Chondrocyte (in vitro differentiated cells): ENCODE measurements at places on chromosomes 16 and 17. TPM values are rescaled to one million over a fixed set of nuclear protein-coding genes. Genes with fewer than 3 reads are reported as not detected.

GRCh38 chr17:45954914-45955313 lies 44.1 kb upstream of the STH start:
- DNase-seq, result no peak

Gene HSD17B2
- total RNA-seq, result not detected in 3 replicates

DNA sequence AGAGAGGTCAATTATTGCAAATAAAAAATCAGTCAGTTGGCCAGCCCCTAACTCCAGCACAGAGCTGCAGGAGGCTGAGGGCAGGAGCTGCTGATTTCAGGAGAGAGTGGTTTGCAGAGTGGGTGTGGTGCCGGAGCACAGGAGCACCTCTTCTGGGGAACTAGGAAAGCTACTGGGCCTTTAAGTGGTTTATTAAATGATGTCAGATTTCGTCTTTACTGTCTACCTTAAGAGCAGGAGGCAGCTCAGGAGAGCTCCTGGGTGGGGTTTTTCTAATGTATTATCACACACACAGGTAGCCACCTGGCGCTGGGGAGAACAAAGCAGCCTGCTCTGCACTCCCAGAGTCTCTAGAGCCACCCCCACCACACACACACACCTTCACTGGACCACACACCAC lies 11.5 kb upstream of the HAS3 start:
- DNase-seq, result no peak

Gene NPIPA8
- 0.35 to 0.68 TPM (median 0.41 TPM) in 3 replicates for total RNA-seq

DNA sequence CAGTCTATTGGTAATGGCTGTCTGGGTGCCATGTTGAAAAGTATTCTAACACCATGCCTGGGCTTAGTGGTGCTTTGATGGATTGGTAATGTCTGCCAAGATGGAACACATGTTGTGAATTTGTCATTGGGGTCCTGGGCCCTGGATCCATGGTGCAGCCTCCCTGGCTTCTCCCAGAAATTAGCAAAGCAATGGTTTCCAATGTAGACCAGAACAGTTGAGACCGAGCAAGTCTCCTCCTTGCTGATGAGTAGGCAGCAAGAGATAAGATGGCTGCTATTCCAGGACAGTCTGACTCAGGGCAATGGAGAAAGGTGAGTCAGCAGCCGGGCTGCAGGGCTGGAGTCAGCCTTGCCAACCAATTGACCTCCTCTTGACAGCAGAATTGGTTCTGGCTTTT lies 30.8 kb downstream of the GPR139 start:
- no peak for DNase-seq

- no peak for DNase-seq
These were observed 166.9 kb downstream of the SEC14L1 start for GRCh38 chr17:77307479-77308198.

DNA sequence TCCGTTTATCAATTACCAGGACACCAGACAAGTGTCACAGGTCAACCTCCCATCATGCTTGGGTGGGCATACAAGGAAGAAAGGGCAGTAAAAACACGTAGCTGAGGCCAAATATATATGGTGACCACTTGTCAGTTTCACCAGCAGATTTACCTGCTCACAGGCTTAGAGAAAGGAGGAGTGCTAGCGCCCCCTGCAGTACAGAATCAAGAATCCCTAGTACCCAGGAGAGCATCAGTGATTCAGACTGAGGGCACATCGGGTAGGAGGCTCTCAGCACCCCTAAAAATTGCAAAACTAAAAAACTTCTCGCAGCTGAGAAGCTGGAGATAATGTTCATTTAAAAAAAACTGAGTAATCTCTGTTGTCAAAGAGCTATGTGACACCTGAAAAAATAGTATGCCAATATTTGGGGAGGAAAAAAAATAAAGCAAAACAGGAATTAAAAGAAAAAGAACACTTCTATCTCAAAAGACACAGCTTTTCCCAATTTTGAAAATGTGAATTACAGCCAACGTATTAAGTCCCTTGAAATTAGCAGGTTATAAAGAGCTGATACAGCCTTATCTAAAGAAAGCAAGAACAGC lies 21.2 kb upstream of the MON1B start:
- DNase-seq, result no peak

- no peak for DNase-seq
These were observed 113.2 kb upstream of the IRX5 start for GRCh38 chr16:54817432-54817831.

Gene RNF222
- total RNA-seq, result not detected in 3 replicates

DNA sequence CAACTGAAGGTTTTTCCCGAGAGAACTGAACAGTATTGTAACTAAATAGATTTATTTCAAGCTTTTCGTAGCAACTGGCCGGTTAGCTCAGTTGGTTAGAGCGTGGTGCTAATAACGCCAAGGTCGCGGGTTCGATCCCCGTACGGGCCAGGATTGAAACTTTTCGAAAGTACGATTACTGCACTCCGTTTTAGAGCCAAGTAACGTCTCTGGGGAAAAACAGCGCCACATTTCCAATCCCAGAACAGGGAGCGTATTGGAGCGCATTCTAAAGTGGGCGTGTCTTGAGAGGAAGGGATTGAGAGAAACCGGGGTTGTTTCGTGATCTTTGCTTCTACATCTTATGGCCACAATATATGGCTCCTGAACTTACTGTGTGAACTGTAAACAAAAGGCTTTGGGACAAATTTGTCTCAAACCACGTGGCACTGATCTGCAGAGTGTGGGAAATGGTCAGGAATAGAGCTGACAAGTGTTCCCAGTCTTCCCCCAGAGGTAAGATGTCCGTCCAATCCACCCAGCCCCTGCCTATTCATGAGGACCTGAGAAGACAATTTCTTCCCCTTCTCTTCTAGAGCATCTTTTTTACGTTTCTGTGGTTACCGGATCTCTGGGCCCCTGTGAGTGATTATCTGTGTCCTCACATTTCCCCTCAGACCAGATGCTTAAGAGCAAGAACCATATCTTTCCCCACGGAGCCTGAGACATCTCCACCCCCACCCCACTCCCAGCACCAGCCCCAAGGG lies 2.3 kb downstream of the BORCS6 start:
- DNase-seq, result no peak

- DNase-seq, result no peak
These were observed 2.9 kb downstream of the SLC16A3 start for GRCh38 chr17:82231562-82232321.

- no peak for DNase-seq
These were observed 57.8 kb downstream of the STH start for GRCh38 chr17:46056800-46057304.

GRCh38 chr16:87231295-87231694 lies 85.9 kb downstream of the C16orf95 start:
- no peak for DNase-seq

Gene PRR11
- 7.6 to 12.9 TPM (median 12.0 TPM) in 3 replicates for total RNA-seq

GRCh38 chr16:86665319-86665675 lies 86.9 kb downstream of the FOXL1 start:
- no peak for DNase-seq

GRCh38 chr17:74801896-74802295 lies 25.8 kb upstream of the NAT9 start:
- no peak for DNase-seq

DNA sequence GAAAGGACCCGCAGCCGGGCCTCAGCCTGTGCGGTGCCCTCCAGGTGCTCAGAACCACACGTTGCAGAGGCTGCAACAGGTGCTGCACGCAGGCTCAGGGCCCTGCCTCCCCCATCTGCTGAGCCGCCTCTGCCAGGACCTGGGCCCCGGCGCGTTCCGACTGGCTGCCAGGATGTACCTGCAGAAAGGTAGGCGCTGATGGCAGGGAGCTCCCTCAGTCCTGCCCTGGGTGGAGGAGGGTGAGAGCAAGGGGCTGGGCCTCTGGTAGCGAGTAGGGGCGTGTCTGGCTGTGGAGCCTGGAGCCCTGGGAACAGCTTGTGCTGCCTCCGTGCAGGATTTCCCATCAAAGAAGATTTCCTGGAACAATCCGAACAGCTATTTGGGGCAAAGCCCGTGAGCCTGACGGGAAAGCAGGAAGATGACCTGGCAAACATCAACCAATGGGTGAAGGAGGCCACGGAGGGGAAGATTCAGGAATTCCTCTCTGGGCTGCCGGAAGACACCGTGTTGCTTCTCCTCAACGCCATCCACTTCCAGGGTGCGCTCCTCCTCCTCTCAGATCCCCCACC lies 4.4 kb downstream of the SERPINF2 start:
- DNase-seq, result no peak

GRCh38 chr17:49739641-49740271 lies 24.2 kb downstream of the FAM117A start:
- no peak for DNase-seq

Gene ANKS4B
- not detected in 3 replicates for total RNA-seq

Gene CCL14
- not detected in 3 replicates for total RNA-seq

GRCh38 chr17:15957608-15958307 lies 12.8 kb downstream of the ADORA2B start:
- no peak for DNase-seq

Gene KRT24
- not detected in 3 replicates for total RNA-seq

DNA sequence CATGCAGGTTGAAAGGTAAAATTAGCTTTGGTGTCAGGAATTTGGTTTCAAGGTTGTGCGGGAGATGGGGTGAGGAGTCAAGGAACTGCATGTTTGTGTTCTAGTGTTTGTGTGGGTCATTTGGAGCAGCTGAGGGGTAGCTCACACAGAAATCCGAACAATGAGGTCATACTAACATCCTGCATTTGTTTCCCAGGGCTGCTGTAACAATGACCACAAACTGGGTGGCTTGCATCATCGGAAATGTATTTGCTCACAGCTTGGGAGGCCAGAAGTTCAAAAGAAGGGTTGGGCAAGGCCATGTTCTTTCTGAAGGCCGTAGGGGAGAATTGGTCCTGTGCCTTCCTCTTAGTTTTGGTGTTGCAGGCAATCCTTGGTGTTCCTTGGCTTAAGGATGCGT lies 287.4 kb downstream of the HAPSTR1 start:
- DNase-seq, result no peak

- DNase-seq, result no peak
These were observed 62.8 kb upstream of the B4GALNT2 start for GRCh38 chr17:49069585-49070273.

GRCh38 chr16:17784073-17784472 lies 313.3 kb upstream of the XYLT1 start:
- DNase-seq, result no peak

GRCh38 chr17:66620528-66620927 lies 214.4 kb upstream of the CACNG5 start:
- DNase-seq, result no peak

DNA sequence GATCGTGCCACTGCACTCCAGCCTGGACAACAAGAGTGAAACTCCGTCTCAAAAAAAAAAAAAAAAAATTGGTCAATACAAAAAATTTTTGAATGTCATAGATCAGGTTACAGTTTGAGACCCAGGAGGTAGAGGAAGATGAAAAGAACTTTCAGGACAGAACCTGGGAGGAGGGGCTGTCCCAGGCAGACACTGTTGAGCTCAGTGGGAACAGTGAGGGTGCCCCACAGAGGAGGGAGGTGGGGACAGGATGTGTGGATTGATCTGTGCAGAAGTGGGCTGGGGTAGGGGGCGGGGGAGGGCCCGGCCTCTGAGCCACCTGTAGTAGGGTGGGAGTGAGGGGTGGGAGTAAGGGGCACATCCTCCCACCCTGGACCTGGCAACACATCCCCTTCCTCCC lies 58.3 kb downstream of the PRMT7 start:
- peak; percentile 27 for DNase-seq

DNA sequence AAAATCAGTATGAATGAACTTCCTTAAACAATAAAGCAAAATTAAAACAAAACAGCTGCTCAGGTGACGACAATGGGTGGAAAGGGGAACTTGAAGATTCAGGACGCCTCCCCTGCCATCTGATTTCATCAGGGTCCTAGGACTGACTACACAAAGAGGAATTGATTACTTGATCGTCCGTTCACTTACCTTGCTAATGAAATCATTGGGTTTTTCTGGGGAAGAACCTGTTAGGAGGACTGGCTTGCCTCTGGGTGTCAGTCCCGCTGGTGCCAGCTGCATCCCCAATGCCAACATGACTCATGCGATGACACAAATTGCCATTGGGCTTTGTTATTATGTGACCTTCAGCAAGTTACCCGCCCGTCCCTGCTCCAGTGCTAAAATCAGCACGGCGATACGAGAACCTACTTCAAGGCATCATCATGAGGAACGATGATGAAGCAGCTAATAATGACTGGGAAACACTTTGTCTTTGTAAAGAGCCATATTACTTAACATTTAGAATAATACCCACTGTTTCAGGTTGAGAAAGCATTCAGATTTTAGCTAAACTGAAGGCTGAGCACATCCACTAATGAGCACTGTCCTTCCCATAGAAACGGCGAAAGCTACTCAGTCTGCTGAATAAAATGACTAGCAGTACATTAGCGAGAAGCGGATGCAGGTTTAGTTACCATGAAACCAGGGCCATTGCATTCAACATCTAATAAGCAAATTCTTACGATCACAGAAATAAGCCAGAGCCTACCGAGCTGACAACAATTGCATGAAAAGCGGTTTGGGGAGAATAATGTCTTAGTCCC lies 139.4 kb downstream of the ZFHX3 start:
- DNase-seq, result no peak

DNA sequence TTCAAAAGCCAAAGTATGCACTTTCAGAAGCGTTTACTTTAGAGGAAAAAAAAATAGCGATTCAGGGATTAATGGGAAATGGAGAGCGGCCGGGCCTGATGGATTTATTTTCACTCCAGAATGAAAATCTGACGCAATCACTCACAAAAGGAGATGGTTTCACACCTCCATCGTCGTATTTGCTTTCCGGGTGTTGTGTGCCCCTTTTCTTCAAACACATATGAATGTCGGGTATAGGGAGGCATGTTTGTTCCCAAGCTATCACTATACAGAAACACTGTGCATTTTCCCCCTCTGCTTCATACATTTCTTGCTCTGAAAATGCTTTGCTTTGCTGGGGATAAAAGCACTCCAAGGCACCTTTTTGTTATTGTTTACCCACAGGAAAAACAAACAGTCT lies 562.2 kb upstream of the ZFHX3 start:
- no peak for DNase-seq

Gene HSF5
- 0.08 to 0.10 TPM in 2 of 3 replicates, not detected in the other for total RNA-seq

Gene SYT17
- total RNA-seq, result 0.46 to 0.97 TPM (median 0.60 TPM) in 3 replicates

GRCh38 chr16:1481906-1482835 lies 6.6 kb downstream of the PTX4 start:
- peak; percentile 75 for DNase-seq

DNA sequence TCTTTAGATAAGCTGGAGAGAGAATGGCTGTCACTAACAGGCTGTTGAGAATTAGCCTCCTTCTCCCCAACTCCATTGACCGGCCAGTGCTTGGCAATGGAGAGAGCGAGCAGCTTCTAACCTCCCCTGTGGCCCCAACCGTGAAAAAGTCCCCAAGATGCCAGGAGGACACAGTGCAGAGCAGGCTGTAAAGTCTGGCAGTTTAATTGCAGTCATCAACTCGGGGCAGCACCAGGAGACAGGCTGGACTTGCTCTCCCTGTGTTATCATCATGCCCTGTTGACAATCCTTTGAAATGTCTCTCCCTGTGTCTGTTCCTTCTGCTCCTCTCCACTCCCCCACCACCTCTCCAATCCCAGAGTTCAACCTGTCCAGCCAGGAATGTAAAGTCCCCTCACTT lies 705 bp upstream of the CDRT4 start:
- DNase-seq, result no peak

DNA sequence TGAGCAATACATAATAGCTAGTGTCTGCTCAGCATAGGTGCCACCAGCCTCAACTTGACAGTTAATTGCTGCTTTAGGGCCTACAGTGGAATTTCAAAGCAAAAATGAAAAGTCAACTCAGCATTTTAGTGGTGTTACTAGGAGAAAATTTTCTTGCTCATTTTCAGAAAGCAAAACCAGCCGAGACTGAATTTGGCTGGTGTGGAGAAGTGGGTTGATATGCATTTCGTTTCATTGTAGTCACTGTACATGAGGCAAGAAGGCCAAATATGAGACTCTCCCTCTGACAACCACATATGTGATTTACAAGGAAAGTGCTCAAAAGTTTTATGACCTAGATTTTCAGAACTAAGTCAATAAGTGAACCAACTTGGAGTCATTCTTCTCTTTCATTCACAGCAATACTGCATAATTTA lies 54.0 kb downstream of the DUSP14 start:
- no peak for DNase-seq

Gene LITAFD
- total RNA-seq, result not detected in 3 replicates

Gene NT5C3B
- 39.8 to 52.4 TPM (median 47.8 TPM) in 3 replicates for total RNA-seq
